Activated CD4-positive, alpha-beta T cell treated with anti-CD3 and anti-CD28 coated beads, Interleukin-2, amount 10 ng/mL, durations not matched to agents 7 days and 5 days (primary cell): ENCODE measurements at places on chromosomes 2 and 18.

GRCh38 chr2:43426305-43427031, 169.4 kb downstream of the THADA start:
- H3K4me1 ChIP-seq, result peaks cover 44% of the 10 kb centered on the region
- peak; percentile 88 for DNase-seq
- H3K27ac ChIP-seq, result peak overlapping the region; percentile 79
- no peaks in the 10 kb centered on the region for H3K27me3 ChIP-seq
- H3K4me3 ChIP-seq, result peak overlapping the region; percentile 14

GRCh38 chr2:187233811-187234210, 214.2 kb downstream of the CALCRL start:
- H3K4me3 ChIP-seq, result no peak overlapping the region
- no peaks in the 10 kb centered on the region for H3K36me3 ChIP-seq
- no peak overlapping the region for H3K27ac ChIP-seq
- no peak for DNase-seq

DNA sequence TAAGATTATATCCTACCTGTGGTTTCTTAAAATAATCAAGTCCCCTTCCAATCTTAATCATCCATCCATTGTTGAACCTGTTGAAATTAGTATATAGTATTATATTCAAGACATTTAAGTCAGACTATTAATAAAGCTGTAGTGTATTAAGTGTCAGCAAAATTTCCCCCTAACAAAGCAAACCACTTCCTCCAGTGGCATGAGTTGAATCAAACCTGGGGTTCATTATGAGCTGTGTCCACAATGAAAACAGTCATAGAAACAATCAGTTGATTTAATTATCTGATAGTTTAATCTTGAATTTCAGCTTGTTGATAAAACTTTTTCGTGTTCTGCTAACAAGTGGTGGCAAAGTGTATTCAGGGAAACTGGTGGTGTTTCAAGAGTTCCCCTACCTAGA, 11.3 kb downstream of the MITD1 start:
- DNase-seq, result no peak
- no peak overlapping the region for H3K27ac ChIP-seq
- H3K4me3 ChIP-seq, result no peak overlapping the region

GRCh38 chr2:204967199-204967960, 422.1 kb downstream of the PARD3B start:
- peaks cover 56% of the 10 kb centered on the region for H3K36me3 ChIP-seq
- peak overlapping the region; percentile 99 for H3K27ac ChIP-seq
- H3K27me3 ChIP-seq, result no peaks in the 10 kb centered on the region

- DNase-seq, result peak; percentile 73
- no peaks in the 10 kb centered on the region for H3K36me3 ChIP-seq
- H3K27me3 ChIP-seq, result peaks cover 77% of the 10 kb centered on the region
- no peak overlapping the region for H3K27ac ChIP-seq
- peaks cover 8% of the 10 kb centered on the region for H3K4me1 ChIP-seq
Observed at GRCh38 chr2:20661421-20662307, 5.3 kb upstream of the GDF7 start.

- H3K4me1 ChIP-seq, result peaks cover 2% of the 10 kb centered on the region
- no peaks in the 10 kb centered on the region for H3K36me3 ChIP-seq
- no peak for DNase-seq
- no peak overlapping the region for H3K4me3 ChIP-seq
Observed at GRCh38 chr18:46596119-46596518, 60.9 kb downstream of the LOXHD1 start.

- DNase-seq, result no peak
- no peak overlapping the region for H3K27ac ChIP-seq
- no peak overlapping the region for H3K4me3 ChIP-seq
- no peaks in the 10 kb centered on the region for H3K4me1 ChIP-seq
- H3K36me3 ChIP-seq, result no peaks in the 10 kb centered on the region
- H3K27me3 ChIP-seq, result no peaks in the 10 kb centered on the region
Observed at GRCh38 chr18:69035756-69036155, 237.9 kb downstream of the CCDC102B start.

- no peak overlapping the region for H3K4me3 ChIP-seq
- no peaks in the 10 kb centered on the region for H3K27me3 ChIP-seq
- peaks cover 3% of the 10 kb centered on the region for H3K36me3 ChIP-seq
- no peak for DNase-seq
- H3K27ac ChIP-seq, result no peak overlapping the region
Observed at GRCh38 chr2:217402761-217403383, 543.0 kb upstream of the TNP1 start.

DNA sequence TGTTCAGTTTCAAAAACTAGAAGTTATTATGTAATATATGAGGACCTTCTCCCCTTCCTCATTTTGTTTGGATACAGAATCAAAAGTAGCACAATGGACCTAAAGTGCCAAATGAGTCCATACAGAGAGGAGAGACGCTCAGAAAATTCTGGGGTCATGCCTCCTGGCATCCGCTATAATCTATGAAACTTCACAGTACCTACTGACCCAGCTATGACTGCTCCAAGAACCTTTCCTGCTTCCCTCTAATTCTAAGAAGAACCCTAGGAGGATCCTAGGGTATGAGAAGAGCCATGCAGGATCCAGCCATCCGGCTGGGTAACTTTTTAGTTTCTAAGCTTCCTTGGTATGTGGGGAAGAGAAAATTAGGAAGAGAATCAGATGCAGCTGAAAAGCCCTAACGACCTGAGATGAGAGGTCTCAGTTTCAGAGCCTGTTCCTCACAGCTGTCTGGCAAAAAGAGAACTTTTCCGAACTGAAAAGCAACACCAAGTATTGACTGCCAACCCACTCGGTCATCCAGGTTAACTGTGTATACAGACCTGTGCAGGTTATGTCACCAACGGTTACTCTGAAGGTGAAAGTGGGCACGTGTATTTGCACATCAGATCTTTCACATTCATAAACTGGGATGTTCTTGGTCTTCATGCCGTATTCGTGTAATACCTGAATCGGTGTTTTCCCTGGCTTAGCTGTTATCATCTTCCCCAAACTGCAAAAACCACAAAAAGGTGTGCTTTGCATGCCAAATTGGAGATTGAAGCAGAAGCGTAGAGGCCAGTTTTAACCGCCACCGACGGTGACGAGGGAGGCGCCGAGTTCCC, 1.1 kb downstream of the PRKRA start:
- peaks cover 23% of the 10 kb centered on the region for H3K36me3 ChIP-seq
- peaks cover 2% of the 10 kb centered on the region for H3K27me3 ChIP-seq
- H3K27ac ChIP-seq, result peak overlapping the region; percentile 94
- DNase-seq, result no peak

DNA sequence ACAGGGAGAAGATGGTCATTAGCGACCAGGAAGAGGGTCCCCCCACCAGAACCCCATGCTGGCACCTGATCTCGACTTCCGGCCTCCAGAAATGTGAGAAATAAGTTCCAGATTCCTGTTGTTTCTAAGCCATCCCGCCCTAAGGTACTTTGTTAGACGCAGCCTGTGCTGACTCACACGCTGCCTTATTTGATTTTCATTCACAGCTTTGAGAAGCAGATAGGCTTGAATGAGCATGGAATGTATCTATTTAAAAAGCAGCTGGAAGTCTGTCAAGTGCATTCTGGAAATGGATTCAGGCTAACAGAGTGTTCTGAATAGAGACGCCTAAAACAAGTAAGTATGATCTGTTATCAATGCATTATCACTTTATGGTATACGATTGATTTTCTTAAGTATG, 8.3 kb upstream of the IL1R2 start:
- no peak overlapping the region for H3K4me3 ChIP-seq
- DNase-seq, result no peak
- no peaks in the 10 kb centered on the region for H3K36me3 ChIP-seq
- H3K4me1 ChIP-seq, result peaks cover 28% of the 10 kb centered on the region
- H3K27ac ChIP-seq, result no peak overlapping the region
- H3K27me3 ChIP-seq, result no peaks in the 10 kb centered on the region

DNA sequence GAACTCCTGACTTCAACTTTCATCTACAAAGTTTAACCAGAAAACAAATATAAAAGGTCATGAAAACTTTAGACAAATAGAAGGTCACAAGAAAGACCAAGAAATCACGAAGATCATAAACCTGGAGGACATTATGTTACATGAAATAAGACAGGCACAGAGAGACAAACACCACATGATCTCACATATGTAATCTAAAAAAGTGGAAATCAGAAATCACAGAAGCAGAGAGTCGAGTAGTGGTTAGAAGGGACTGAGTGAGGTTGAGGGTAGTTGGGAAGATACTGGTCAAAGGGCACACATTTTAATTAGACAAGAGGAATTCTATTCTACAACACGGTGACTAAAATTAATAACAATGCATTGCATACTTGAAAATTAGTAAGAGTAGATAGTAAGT, 1.4 kb downstream of the GCFC2 start:
- peaks cover 38% of the 10 kb centered on the region for H3K4me1 ChIP-seq
- H3K27me3 ChIP-seq, result no peaks in the 10 kb centered on the region
- peak overlapping the region; percentile 65 for H3K4me3 ChIP-seq
- H3K36me3 ChIP-seq, result peaks cover 24% of the 10 kb centered on the region

- H3K4me1 ChIP-seq, result no peaks in the 10 kb centered on the region
- no peak overlapping the region for H3K4me3 ChIP-seq
- peaks cover 4% of the 10 kb centered on the region for H3K27me3 ChIP-seq
- H3K36me3 ChIP-seq, result no peaks in the 10 kb centered on the region
- no peak overlapping the region for H3K27ac ChIP-seq
Observed at GRCh38 chr2:57497489-57498096, 549.0 kb upstream of the VRK2 start.

DNA sequence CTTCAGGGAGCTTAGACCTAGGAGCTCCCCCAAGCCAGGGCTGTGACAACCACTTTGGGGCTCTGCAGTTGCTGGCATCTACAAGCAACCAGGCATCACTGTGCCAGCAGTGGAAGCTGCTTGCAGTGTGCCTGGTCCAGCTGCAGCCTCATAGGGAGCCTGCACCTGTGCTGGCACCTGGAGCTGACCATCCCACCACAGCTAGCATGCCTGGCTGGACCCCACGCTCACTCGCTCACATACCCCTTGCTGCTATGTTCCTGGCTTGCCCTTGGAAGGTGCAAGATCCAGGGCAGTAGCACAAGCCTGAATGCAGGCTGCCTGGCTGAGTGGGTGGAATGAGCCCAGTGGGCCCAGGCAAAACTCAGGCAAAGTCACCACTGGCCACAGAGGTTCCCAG, 82.5 kb downstream of the ZNF804A start:
- H3K27me3 ChIP-seq, result no peaks in the 10 kb centered on the region
- no peaks in the 10 kb centered on the region for H3K36me3 ChIP-seq
- no peak overlapping the region for H3K27ac ChIP-seq
- H3K4me3 ChIP-seq, result no peak overlapping the region
- no peak for DNase-seq
- no peaks in the 10 kb centered on the region for H3K4me1 ChIP-seq

GRCh38 chr2:20125164-20125563, 73.7 kb upstream of the LAPTM4A start:
- DNase-seq, result no peak
- no peaks in the 10 kb centered on the region for H3K4me1 ChIP-seq
- no peaks in the 10 kb centered on the region for H3K36me3 ChIP-seq
- no peak overlapping the region for H3K27ac ChIP-seq
- H3K27me3 ChIP-seq, result peaks cover 7% of the 10 kb centered on the region

DNA sequence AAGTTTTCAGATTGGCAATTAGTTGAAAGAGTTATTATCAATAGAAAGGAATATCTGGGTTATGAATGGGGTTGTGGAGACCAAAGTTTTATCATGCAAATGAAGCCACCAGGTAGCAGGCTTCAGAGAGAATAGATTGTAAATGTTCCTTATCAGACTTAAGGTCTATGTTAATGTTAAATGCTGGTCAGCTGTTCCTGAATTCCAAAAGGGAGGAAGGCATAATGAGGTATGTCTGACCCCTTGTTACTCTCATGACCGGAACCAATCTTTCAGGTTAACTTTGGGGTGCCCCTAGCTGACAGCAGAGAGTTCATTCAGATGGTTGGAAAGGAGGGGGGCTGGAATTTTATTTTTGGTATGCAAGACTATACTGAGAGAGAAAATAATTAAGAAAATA, 47.9 kb downstream of the RIT2 start:
- H3K27ac ChIP-seq, result no peak overlapping the region
- no peaks in the 10 kb centered on the region for H3K36me3 ChIP-seq
- H3K4me1 ChIP-seq, result no peaks in the 10 kb centered on the region
- H3K4me3 ChIP-seq, result no peak overlapping the region

- H3K4me1 ChIP-seq, result peaks cover 45% of the 10 kb centered on the region
- H3K27me3 ChIP-seq, result no peaks in the 10 kb centered on the region
- DNase-seq, result peak; percentile 74
- H3K4me3 ChIP-seq, result no peak overlapping the region
- H3K27ac ChIP-seq, result peak overlapping the region; percentile 21
Observed at GRCh38 chr2:61426267-61426897, 44.5 kb downstream of the USP34 start.

DNA sequence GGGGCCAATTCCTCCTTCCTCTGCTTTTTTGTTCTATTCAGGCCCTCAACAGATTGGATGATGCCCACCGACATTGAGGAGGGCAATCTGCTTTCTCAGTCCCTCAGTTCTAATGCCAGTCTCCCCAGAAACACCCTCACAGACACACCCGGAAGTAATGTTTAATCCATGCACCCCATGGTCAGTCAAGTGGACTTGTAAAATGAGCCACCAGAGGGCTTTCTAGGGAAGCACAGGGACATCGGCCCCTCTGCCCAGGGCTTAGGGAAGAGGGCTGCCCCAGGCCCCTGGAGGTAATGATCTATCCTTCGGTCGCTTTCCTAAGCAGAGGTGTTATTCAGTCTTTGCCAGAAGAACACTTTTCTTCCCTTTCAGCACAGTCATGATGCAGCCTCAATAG, 107.4 kb downstream of the PDCL3 start:
- H3K27me3 ChIP-seq, result peaks cover 2% of the 10 kb centered on the region
- H3K36me3 ChIP-seq, result no peaks in the 10 kb centered on the region
- peaks cover 5% of the 10 kb centered on the region for H3K4me1 ChIP-seq
- no peak overlapping the region for H3K4me3 ChIP-seq

- no peak overlapping the region for H3K27ac ChIP-seq
- H3K36me3 ChIP-seq, result peaks cover 10% of the 10 kb centered on the region
- no peak overlapping the region for H3K4me3 ChIP-seq
- H3K27me3 ChIP-seq, result no peaks in the 10 kb centered on the region
- H3K4me1 ChIP-seq, result peaks cover 21% of the 10 kb centered on the region
Observed at GRCh38 chr18:79424880-79425568, 29.3 kb downstream of the NFATC1 start.

DNA sequence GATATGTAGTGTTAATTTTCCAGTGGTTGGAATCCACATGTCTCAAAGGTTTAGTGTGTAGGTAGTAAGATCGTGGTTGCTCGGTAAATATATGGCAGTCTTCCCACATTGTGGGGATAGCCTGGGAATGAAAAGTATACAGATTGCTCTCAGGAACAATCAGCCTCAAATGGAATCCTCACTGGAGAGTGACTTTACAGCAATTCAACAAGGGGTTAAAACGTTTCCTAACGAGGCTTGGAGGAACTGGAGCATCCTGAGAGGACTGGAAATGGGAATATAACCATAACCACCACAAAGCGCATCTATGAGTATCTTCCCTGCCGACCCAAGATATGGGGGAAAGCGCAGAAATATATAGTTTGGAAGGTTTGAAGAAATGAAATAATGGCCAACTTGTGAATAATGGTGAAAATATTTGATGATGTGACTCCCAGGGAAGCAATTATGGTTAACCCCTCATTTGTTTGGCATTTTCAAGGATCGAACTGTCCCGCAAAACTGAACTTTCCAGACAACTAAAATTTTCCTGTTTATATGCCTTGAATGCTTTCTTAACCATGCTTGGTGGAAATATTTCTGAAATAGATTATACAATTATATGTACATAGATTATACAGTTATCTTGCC, 100.7 kb upstream of the FOSL2 start:
- no peak overlapping the region for H3K27ac ChIP-seq
- no peaks in the 10 kb centered on the region for H3K36me3 ChIP-seq
- DNase-seq, result no peak
- no peak overlapping the region for H3K4me3 ChIP-seq
